Activated CD4-positive, CD25-positive, alpha-beta regulatory T cell treated with anti-CD3 and anti-CD28 coated beads, Interleukin-2, amount 50 U/mL, for 24 hours (primary cell): ENCODE measurements at places on chromosomes 7 and 10.

- ATAC-seq: peak; percentile 45
Measured at GRCh38 chr7:6530626-6531491, 20.4 kb downstream of the GRID2IP start.

DNA sequence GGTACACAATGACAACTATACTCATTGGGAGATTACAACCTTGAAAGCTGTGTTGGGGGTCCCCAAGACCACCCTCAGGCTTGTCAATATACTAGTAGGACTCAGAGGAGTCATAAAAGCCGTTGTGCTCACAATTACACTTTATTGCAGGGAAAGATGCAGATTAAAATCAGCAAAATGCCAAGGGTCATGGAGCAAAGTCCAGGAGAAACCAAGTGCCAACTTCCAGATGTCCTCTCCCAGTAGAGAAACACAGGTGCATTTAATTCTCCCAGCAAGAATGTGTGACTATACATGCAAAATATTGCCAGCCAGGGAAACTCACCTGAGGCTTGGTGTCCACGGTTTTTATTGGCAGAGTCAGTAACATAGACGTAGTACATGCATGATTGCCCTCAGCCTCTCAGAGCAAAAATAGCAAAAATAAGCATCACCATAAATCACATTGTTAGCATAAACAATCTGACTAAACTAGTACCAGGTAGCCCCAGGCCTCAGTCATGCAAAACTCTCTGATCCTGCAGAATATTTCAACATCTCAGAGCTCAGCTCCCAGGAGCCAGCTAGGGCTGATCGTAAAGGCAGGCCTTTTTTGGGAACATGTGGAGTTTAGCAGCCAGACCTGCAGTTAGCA is 50.7 kb downstream of the VIM start:
- ATAC-seq: no peak

GRCh38 chr7:77760809-77761453 is 37.3 kb downstream of the TMEM60 start:
- ATAC-seq: no peak

DNA sequence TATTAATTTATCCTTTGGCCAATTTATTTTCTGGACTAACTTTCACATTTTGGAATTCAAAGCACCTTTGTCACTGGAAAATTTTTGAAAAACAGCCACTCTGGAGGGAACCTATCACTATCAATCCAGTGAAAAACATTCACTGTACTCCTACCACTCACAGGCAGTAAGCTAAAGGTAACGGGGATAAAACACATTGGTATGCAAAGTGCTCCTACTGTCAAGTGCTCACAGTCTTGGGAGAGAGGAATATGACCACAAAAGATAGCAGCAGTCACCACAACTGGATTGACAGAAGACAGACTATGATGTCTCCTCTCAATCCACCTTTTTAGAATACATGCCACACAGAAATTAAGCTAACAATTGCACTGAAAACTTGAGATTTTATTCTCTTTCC is 13.3 kb downstream of the GSAP start:
- no peak for ATAC-seq

GRCh38 chr7:149422914-149423301 is 38.0 kb downstream of the ZNF777 start:
- no peak for ATAC-seq

DNA sequence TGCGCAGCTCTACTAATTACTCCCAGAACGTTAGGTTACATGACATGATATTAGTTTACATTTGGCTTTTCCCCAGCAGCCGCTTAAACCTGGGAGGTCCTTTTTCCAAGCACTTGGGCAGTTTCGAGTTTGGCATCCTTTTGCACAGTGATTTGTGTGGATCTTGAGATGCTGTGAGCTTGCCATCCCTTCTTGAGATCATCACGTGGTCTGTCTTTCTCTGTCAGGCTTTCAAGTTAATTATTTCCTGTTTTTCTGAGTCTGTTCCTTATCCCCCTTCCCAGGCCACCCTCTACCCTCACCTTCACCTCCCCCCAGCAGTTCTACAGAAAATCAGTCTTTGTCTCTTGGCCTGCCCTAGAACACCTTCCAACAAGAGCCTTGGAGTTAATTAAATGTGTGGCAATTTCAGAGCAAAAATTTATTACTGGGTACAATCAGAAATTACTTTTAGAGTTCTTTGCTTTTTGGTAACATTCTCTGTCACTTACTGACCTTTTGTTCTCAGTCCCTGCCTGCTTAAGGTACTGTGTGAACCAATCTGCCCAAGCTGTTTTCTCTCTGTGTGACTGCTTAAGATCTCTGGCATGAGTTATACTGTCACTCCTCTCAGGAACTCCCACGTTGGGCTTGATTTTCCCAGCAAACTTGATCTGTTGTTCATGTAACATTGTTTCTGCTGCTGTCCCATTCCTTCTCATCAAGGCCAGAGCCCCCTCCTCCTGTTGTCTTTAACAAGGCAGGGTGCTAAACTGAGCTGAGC is 3.1 kb upstream of the SLF2 start:
- no peak for ATAC-seq

- ATAC-seq: no peak
Measured at GRCh38 chr10:87760195-87760905, 57.7 kb downstream of the ATAD1 start.

GRCh38 chr7:158328376-158329013 is 259.1 kb downstream of the PTPRN2 start:
- ATAC-seq: no peak

DNA sequence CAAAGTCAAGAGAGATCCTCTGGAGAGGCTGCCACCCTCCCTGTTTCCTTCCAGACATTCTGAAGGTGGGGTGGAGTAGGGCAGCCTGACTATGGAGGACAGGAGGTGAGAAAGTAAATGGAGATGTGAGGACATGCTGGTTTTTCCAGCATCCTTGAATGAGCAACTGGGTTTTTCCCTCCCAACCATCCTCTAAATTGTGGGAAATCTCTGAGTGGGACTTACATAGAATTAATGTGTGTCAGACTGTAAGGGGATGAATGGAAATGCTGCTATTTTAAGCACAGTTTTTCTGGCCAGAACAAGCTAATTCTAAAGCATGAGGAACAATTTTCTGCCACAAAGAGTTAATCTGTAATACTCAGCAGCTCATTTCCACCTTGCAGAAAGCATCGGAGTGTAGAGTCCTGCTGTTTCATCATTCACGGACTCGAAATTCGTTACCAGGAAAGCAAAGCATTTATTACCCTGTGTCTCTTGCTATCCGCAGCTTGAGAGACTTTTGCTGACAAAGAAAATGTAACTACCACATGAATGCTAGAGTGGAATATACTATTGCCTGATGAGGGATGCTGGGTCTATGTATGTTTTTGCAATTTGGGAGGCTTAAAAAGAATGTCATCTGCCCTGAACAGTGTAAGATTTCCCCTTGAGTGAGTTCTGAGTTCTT is 213.0 kb downstream of the CELF2 start:
- ATAC-seq: no peak

GRCh38 chr10:59465088-59465487 is 102.7 kb upstream of the FAM13C start:
- no peak for ATAC-seq

DNA sequence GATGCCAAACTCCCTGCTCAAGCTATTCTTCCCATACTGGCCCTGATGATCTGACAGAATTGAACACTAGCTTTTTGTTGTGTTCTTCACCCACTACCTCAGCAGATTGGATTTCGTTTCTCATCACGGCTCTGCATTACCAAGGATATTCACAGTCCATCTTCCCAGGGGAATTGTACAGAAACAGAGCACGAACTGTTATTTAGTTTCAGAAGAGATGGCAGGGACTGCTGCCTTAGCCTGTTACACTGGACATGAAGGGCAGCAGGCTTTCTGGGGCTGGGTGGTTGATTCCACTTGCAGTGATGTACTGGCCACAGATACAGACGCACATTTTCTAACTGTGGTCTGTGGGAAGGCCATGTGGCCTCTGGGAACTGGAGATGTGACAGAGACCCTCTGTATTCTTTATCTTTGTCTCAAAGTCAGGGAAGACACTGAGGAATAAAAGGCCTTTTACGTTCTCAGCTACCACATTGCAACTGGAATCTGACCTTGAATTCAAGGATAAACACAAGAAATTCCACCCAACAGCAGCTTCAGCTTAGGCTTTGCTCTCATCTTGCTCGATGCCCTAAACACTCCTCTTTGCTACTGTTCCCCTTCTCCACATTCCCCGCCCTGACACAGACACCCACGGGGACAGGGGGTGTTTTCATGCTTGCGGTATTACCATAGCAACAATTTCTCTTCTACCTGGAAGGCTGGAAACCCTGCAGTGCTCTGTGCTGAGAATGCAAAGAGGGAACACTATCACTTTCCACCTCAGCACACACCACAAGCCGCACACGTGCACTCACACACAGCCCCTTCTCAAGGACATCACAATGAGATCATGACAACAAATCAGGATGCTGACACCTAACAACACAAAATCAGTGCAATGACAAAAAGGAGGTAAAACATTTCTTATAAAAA is 81.7 kb downstream of the RNF216 start:
- peak; percentile 50 for ATAC-seq

DNA sequence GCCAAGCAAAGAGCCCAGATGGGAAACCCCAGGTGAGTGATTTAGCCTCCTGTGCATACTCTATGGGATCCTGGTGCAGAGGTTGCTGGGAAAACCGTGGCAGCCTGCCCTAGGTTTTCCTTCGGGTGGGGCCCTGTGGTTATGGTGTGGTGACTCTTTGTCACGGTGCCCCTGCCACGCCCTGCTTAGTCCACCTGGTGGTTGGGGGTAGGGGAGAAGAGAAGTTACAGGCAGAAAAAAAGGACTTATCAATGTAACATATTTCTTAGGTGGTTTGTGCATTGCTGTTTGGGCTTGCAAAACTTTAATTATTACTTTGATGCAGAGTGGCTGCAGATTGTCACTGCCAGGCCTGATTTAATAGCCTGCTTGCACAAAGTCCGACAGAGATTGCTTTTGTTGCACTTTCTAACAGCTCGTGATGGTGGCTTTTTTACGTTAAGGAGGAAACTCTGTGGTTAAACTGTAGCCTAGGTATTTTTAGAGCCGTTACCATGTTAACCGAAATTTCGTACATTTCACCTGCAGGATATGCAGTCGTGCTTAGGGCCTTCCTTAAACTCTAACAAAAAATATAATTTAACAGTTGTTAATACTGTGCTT is 197.4 kb downstream of the RNLS start:
- ATAC-seq: peak; percentile 57

DNA sequence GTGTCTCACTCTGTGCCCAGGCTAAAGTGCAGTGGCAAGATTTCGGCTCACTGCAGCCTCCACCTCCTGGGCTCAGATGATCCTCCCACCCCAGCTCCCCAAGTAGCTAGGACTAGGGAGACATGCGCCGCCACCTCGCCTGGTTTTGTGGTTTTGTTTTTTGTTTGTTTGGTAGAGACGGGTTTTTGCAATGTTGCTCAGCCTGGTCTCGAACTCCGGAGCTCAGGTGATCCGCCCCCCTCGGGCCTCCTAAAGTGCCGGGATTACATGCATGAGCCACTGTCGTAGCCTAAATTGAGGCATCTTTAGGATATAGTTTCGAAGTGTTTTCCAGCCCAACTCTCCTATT is 781 bp downstream of the ZNF727 start:
- no peak for ATAC-seq

GRCh38 chr10:48496831-48497779 is 107.8 kb downstream of the ARHGAP22 start:
- no peak for ATAC-seq

- no peak for ATAC-seq
Measured at GRCh38 chr10:70197235-70197945, 27.1 kb upstream of the SAR1A start.

- no peak for ATAC-seq
Measured at GRCh38 chr10:110827410-110827809, 44.3 kb upstream of the PDCD4 start.

- no peak for ATAC-seq
Measured at GRCh38 chr7:45236666-45237065, 79.1 kb downstream of the RAMP3 start.

GRCh38 chr10:6035931-6036575 is 26.1 kb downstream of the IL2RA start:
- ATAC-seq: no peak

- no peak for ATAC-seq
Measured at GRCh38 chr10:103491729-103492364, 1.7 kb upstream of the NEURL1 start.

DNA sequence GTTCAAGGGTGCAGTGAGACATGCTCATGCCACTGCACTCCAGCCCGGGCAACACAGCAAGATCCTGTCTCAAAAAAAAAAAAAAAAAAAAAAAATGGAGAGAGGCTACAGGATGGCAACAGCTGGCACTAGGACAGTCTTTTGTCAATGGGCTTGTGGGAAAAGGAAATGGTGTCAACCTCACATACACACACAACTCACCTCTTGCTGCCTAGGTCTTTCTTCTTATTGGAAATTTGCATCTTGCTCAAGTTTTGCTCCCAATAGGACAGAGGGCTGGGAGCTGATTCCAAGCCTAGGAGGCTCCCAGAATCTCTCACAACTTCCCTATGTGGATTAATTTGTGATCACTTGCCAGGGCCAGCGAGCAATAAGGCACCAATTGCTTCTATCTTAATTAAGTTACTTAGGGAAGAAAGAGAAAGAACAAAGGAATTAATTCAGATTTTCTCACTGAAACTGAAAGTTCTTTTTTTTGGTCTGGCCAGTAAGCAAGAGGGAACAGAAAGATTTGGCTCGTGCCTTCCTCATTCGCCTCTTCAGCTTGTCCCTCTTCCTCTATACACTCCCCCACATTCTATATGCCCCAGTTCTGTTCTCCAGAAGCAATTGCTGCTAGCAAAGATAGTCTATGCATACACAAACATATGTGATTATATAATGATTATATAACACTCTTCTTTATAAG is 33.8 kb downstream of the MAP3K8 start:
- ATAC-seq: no peak

DNA sequence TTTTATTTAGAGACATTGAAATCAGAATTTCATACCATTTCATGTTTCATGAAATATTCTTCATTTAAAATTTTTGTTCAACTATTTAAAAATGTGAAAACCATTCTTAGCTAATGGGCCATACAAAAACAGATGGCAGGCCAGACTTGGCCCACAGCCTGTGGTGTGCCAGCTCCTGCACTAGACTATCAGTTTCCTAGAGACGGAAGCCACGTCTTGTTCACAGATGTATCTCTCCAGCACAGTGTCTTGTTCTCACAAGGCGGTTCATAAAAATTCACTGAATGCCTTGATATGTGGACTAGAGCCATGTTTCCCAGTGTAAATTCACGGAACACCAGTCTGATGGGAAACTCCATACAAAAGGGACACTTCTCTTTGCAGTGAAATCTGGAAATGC is 216.0 kb downstream of the KCNMA1 start:
- no peak for ATAC-seq

DNA sequence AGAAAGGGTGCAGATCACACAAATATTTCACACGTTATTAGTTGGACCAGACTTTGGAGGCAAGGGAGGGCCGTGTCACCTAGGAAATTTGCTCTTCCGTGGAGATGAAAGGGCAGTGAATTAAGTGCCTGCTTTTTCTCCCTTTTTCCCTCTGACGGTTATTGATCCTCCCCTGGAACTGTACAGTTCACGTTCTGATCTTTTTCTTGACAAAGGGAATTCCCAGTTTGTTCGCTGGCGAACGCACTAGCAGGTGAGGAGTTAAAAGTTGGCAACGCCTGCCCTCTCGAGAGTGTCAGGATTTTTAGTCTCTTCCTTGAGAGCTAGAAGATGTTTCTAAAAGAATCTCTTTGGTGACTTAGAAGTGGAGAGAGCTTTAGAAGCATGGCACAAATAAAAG is 111.5 kb downstream of the TCF7L2 start:
- no peak for ATAC-seq
